ENCODE measurements at places on chromosomes 3 and 15.

DNA sequence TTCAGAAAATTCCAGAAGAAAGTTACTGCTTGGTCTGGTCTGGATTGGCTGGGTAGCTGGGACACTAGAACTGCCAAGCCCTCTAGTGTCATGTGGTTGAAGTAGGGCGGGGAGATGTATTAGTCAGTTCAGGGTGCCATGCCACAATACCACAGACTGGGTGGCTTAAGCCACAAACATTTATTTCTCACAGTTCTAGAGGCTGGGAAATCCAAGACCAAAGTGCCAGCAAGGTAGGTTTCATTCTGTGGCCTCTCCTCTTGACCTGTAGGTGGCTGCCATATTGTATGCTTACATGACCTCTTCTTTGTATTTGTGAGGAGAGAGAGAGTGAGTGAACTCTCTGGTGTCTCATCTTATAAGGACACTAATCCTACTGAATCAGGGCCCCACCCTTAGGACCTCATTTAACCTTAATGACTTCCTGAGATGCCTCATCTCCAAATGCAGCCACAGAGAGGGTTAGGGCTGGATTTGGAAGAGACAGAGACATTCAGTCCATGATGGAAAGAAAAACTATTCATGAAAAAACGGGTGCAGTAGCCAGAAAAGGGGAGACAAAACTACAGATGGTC lies 18.1 kb upstream of the ZSCAN2 start:
- DNase-seq, result peak; percentile 61

DNA sequence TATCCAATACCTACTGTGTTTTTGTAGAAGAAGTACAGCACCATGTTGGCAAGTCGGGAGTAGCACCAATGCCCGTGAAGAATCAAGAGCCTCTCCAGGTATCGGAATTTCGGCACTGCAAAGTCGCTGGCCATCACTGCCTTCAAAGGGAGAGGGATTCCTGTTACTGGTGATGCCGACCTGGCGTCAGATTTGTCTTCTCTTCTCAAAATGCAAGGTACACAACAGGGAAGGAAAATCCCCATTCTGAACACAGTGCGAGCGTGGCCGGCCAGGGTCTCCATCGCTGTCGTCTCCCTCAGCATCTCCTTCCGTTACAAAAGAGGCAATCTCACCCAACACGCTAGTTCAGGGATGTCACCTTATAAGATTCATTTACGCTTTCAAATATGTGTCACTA lies 175.4 kb downstream of the ATP10A start:
- no peak for DNase-seq

DNA sequence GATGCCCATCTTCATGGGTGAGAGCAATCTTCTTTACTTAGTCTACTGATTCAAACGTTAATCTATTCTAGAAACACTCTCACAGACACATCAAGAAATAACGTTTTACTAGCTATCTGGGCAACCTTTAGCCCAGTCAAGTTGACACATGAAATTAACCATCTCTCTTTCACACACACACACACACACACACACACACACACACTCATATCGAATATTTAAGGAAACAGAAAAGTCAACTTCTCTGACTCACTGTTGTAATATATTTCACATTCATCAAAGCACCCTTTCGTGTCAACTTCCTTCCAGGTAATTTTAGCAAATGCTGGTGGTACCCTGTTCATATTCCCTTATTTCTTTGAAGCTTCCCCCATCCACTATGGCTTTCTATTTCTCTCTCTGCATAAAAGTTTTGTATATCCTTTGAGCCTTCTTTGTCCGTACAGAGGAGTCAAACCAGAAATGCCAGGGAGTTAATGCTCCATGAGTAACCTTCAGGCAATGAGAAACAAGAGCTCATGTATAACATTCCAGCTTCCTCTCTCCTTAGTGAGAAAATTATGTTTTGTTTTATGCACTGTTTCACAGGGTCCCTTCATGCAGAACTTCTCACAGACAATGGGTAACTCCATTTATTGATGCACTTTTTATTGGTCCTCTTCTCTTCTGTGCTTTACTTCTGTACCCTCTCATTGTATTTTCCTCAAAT lies 335.5 kb upstream of the CBLB start:
- no peak for DNase-seq

- DNase-seq, result no peak
Measured at GRCh38 chr15:78880813-78881212, 8.1 kb downstream of the MORF4L1 start.

GRCh38 chr3:65714134-65714533 lies 324.6 kb downstream of the MAGI1 start:
- no peak for DNase-seq

DNA sequence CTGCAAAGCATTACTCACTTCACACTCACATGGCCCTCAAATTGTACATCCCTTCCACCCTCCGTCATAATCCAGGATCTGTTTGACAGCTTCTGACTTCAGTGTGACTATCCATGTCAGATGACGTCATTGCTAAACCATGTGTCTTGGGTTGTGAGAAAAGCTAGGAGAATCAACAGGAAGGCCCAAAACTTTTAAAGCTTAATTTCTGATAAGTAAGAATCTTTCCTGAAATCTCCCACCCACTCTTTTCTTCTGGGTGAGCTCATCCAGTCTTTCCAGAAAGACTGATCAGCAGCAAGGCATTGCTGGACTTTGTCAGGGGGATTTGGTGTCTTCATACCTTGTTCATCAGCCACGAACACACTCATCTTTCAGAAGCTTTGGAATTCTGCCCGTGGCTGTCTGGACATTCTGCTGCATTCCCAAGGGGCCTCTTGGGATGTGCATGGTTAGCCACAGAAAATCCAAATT lies 11.5 kb upstream of the LMCD1 start:
- no peak for DNase-seq

GRCh38 chr3:122312826-122313225 lies 12.2 kb upstream of the CSTA start:
- DNase-seq, result no peak

GRCh38 chr15:32706704-32707103 lies 11.1 kb upstream of the GREM1 start:
- no peak for DNase-seq

- DNase-seq, result no peak
Measured at GRCh38 chr3:65833761-65834505, 204.8 kb downstream of the MAGI1 start.

DNA sequence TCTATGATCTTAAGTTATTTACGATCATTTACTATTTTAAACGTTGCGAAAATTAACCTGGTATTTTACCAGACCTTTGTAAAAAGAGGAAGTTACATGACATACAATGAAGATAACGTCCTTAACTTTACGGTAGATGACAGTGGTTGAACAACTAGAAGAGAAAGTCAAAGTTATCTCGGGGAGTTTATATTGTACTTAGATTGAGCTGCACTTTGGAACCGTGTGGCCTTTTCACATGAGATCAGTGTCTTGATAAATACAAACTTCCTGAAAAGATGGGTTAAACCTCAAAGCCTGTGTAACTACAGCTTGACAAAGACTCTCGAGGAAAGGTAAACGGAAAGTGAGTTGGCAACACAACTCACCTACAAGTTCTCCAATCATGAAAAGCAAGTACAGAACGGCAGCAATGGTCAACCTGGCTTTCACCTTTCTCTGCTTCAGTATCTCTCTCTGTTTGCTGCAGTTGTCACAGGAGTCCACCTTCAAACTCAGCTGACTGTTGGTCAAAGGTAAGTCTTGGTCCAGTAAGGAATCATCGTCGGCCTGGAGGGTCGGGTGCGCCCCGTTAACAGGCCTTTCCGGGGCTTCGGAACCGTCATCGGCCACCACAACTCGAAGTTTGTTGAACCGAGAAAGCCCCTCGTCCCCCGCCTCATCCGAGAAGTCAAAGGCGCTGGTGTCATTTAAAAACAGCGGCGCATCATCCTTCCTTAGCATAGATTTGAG lies 793 bp downstream of the SLC30A4 start:
- peak; percentile 7 for DNase-seq

GRCh38 chr15:64131547-64131946 lies 20.0 kb upstream of the SNX22 start:
- DNase-seq, result no peak

DNA sequence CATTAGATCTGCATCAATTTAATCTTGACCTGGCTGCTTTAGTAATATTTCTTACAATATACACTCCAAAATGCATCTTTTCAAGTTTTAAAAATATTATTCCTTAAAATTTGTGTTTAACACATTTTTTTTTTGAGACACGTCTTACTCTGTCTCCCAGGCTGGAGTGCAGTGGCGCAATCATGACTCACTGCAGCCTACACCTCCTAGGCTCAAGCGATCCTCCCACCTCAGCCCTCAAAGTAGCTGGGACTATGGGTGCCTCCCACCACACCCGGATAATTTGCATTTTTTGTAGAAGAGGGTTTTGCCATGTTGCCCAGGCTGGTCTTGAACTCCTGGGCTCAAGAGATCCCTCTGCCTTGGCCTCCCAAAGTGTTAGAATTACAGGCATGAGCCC lies 73.6 kb downstream of the ETV5 start:
- no peak for DNase-seq

- DNase-seq, result no peak
Measured at GRCh38 chr3:47000922-47001730, 21.7 kb downstream of the NBEAL2 start.

GRCh38 chr3:123068601-123069381 lies 2.0 kb downstream of the PDIA5 start:
- DNase-seq, result no peak

DNA sequence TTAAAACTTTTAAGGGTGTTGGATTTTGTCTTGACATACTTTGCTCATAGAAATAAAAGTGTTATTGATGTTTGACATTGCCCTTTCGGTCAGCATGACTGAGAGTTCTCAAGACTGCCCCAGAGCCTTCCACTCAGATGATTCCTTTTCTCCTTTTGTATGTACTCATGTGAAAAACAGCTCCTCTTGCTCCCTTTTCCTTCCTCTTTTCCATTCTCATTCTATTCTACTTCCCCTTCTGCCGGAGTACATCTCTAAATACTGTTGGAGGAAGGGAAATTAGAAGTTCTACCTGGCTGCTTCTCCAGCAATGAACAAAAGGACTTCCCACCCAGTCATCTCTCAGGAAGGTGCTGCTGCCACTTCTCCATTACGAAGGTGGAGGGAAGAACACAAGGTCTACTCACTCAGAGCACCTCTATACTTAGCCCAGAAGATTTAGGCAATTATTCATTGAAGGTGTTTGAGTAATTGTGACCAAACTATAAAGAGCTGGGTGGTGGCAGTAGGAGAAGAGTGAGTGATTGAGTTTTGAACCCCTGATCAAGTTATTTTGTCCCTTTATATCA lies 163.8 kb upstream of the MBNL1 start:
- DNase-seq, result no peak

All from activated CD4-positive, alpha-beta T cell treated with anti-CD3 and anti-CD28 coated beads, Interleukin-10, Interleukin-2, amounts not matched to agents 100 ng/mL and 50 ng/mL, durations not matched to agents 16 hours and 8 hours (primary cell).